CMK (cell line): ENCODE measurements at places on chromosomes 12 and 14.

DNA sequence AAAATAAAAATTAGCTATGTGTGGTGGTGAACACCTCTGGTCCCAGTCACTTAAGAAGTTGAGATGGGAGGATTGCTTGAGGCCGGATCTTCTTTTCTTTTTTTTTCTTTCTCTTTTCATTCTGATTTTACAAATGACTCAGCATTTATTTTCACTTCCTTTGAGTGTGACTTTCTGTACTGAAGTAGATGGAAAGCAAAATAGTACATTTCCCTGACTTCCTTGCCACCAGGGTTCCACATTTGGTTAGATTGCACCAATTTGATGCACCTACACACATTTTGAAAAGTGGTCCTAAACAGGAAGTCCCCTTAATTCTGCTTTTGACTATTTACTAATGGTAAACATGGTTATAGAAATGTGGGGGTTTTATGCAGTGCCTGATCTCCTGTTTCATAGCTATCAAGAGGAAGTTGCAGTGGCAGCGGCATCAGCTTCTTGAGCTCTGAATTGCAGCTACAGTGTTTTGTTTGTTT, 13.0 kb upstream of the LEMD3 start:
- DNase-seq, result no peak

GRCh38 chr14:64879635-64880220, at the start of gene SPTB:
TSS of gene SPTB (minus strand) at chr14:64879907. CDS start at chr14:64823094, 56,813 bp downstream.
- DNase-seq, result no peak

DNA sequence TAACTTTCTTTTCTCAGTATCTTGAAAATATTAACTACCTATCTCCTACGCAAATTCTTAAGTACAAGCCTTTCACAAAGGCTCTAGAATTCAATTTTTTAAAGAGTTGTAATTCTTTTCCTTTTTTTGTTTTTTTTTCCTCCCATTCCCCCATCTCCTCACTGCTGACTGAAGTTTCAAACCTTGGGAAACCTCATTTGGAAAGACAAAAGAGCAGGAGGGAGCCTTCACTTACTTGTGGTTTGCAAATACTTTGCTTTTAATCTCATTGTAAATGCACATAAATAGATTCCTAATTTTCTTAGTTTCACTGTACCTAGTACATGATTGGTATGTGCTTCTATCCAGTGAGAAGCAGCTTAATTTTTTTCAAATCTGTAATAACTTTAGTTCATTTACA, 15.8 kb upstream of the PTGDR start:
- DNase-seq, result no peak

DNA sequence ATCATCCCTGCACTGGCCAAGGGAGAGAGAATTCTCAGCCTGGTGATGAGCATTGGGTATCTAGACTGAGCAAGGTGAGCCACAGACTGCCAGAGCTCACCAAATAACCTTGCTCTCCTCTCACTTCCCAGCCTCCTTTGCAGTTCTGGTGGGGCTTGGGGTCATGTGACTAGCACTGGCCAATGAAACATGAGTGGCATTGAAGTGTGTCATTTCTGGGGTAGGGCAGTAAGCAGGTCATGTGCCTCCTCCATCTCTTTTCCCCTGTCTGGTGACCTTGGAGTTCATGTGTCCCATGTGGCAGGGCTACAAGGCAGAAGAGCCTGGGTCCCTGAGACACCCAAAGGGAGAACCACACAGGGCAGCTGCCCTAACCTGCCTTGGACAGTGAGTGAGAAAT, 3.6 kb upstream of the KRT72 start:
- no peak for DNase-seq

GRCh38 chr12:56020423-56021184, at the start of gene IKZF4:
TSS of gene IKZF4 (plus strand) at chr12:56021043. CDS start at chr12:56021494, 451 bp downstream.
- DNase-seq, result peak; percentile 59

DNA sequence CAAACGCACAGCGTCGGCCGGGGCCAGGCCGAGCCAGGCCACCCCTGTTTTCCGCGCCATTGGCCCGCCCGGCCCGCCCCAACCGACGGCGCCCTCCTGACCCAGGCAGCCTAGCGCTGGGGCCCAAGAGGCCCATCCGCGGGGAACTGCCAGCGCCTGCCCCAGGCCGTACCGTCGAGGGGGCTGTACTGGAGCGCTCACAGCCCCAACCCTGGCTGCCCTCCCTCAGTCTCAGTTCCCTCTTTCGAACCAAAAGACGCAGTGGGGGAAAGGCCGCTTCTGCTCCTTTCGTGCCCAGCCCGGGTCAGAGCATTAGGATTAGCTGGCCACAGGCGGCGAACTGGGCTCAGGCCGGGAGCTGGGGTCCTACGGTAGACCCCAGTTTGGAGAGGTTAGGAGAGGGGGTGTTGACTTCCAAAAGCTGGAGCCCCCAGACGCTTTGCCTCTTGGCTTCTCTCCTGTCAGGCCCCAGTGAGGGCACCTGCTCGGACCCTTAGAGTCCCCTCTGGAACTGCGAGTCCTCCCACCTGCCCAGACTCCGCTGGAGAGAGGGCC, 1.9 kb downstream of the NKX2-1 start:
- no peak for DNase-seq

GRCh38 chr12:49646331-49646830, 23.0 kb downstream of the PRPF40B start:
- no peak for DNase-seq

DNA sequence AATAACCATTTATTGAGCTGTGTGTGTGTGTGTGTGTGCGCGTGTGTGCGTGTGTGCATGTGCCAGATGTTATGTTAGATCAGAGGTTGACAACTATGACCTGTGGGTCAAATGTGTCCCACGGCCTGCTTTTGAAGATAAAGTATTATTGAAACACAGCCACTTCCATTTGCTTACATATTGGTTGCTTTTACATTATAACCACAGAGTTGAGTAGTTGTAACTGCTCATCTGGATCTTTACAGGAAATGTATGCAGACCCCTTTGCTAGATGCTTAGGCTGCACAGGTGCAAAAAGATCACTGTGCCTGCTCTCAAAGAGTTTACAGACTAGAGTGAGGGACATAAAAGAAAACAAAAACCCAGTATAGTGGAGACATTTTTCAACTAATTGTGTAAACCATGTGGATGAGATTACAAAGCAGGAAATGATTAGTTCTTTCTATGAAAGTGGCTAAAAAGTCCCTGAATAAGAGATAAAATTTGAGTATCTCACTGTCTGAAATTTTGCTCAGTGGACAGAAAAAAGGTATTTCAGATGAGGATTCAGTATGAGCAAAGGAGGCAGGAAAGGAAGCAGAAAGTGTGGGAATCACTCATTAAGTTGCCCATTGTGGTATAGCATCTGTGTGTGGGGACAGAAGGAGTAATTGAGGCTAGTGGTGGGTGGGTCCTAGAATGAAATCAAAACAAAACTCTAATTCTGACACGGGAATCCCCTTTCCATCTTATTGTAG, 188.4 kb downstream of the PAH start:
- DNase-seq, result no peak

- DNase-seq, result no peak
Measured at GRCh38 chr12:76445462-76445861, 97.2 kb upstream of the BBS10 start.

GRCh38 chr14:74495356-74495755, 1.8 kb downstream of the ISCA2 start:
- no peak for DNase-seq

- no peak for DNase-seq
Measured at GRCh38 chr14:90349739-90350138, 18.0 kb upstream of the NRDE2 start.
